GM04503 (cell line): ENCODE measurements at places on chromosomes 2 and 18.

DNA sequence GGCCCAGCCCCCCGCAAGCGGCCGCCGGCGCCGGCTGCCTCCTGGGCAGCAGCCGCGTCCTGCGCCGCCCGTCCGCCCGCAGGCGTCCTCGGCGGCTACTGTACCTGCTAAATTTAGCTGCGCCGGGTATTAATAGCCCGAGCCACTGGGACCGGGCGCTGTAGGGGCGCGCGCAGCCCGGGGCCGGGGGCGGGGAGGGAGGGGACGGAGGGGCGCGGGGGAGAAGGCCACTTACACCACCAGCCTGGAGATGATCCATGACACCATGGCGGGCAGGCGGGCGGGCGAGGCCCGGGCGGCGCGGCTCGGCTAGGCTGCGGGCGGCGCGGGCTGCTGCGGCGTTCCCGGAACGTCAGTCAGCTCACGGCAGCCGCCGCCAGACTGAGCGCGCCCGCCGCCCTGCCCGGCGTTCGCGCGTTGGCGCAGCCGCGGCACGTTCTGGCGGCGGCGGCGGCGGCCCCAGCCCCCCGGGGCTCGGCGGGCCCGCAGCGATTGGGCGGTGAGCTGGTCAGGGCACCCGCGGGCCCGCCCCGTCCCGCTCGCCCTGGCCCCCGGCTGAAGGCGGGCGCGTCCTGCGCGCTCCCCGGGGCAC, at the start of gene REEP1:
REEP1 (minus strand) TSS at position 383 of the 592 bp plus-strand sequence; CDS start at position 267, 116 bp downstream.
- DNase-seq, result no peak

GRCh38 chr18:10225300-10225699, 229.1 kb upstream of the APCDD1 start:
- DNase-seq, result no peak

DNA sequence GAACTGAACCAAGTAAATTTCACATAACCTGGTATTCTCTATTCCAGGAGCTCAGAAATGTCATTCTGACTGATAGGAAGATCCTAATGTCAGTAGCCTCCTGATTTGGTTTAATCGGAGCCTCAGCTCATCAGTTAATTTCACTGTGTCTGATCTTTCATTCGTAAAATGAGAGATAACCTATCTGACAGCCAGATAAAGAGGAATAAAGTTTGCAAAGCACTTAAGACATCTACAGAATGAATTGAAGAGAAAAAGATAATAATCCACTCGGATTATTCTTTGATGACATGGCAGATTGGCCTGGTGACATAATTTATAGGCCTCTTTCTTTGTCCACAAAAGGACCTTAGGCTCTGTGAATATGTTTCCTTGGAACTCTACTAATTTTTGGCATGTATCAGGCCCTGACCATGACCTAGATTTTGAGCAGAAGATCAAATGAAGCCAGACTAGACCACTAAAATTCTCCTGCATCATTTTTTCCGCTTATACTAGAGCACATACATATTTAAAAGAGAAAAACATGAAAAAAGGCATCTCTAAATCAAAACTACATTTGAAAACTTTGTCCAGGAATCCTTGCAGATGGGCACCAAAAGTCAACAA, 312.4 kb downstream of the MTX2 start:
- no peak for DNase-seq

GRCh38 chr2:175579646-175580045, 398.1 kb upstream of the ATP5MC3 start:
- DNase-seq, result no peak

GRCh38 chr2:150742094-150742493, 254.6 kb upstream of the RND3 start:
- no peak for DNase-seq

GRCh38 chr18:63095768-63096167, 223.8 kb downstream of the BCL2 start:
- DNase-seq, result no peak

DNA sequence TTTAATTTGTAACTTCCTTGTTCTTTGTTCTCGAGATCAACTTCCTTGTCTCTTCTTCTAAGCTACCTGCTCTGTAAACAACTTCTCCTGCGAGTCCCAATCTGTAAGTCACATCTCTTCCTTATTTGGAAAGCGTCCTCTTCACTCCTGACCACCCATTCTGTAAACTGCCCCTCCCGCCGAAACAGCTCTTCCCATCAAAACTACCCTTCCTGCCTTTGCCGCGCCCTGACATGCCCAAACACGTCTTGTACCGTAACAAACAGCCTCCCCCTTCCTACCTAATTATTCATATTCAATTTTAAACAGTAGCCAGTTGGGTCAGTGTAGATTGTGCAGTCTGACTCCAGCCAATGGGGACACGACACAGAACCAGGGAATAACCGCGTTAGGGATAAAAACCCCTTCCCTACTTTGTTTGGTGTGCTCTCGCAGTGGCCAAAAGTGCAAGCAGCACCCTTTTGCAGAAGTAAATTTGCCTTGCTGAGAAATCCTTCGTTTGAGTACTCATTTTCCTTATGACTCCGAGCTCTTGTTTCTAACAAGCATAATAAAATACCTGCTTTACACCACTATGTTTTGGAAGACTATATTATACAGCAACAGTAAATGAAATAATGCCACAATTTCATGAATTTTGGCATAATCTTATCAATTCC, 39.8 kb downstream of the PIAS2 start:
- DNase-seq, result no peak

GRCh38 chr2:38666556-38666910, 619 bp downstream of the GALM start:
- no peak for DNase-seq

- no peak for DNase-seq
Measured at GRCh38 chr2:193348055-193348454, 1153.3 kb upstream of the TMEFF2 start.

GRCh38 chr2:64681479-64681967, 27.8 kb upstream of the SERTAD2 start:
- no peak for DNase-seq
